Ascending aorta (tissue), 2 donors: ENCODE measurements at places on chromosomes 5 and 9.

GRCh38 chr5:134851307-134851923, 5.6 kb downstream of the C5orf24 start:
- DNase-seq, result no peak
- H3K36me3 ChIP-seq, result peaks cover 21% of the 10 kb centered on the region
- peak overlapping the region; percentile 10 for H3K4me3 ChIP-seq
- peaks cover 39% of the 10 kb centered on the region for H3K4me1 ChIP-seq

GRCh38 chr5:146173597-146173996, 8.9 kb downstream of the LARS1 start:
- no peak overlapping the region for H3K4me3 ChIP-seq
- no peaks in the 10 kb centered on the region for H3K27me3 ChIP-seq
- H3K27ac ChIP-seq, result no peak overlapping the region
- DNase-seq, result no peak
- H3K36me3 ChIP-seq, result peaks cover 56% of the 10 kb centered on the region

GRCh38 chr9:124467410-124468060, 17.3 kb downstream of the ADGRD2 start:
- no peak overlapping the region for H3K27ac ChIP-seq
- no peak for DNase-seq
- H3K4me1 ChIP-seq, result no peaks in the 10 kb centered on the region
- no peaks in the 10 kb centered on the region for H3K36me3 ChIP-seq
- H3K4me3 ChIP-seq, result no peak overlapping the region
- H3K27me3 ChIP-seq, result no peaks in the 10 kb centered on the region

DNA sequence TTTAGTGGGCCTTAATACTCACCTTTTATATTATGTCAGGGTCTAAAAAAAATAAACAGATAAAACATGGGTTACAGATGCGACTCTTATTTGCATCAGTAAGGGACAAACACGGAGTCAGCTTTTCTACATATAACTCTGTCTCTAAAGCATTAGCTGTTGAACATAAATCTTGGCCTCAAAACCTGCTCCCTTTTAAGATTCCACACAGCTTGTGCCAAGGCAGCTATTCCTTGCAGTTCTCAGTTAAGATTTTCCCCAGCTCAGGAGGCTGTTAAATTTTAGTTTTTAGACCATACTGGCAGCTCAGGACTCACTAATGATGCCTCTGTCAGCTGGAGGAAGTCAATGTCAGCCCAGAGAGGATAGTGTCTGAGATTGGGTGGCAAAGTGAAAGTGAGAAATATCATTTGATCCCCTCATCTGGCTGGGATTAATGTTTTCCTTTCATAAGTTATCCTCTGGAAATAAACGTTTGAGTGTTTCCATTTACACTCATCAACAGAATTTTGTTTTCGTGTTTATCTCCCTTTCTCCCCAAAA, 287.5 kb downstream of the ELAVL2 start:
- H3K27me3 ChIP-seq, result no peaks in the 10 kb centered on the region
- H3K4me3 ChIP-seq, result no peak overlapping the region

GRCh38 chr5:55440188-55440646, 94.5 kb downstream of the PLPP1 start:
- no peak for DNase-seq
- no peak overlapping the region for H3K4me3 ChIP-seq
- H3K27me3 ChIP-seq, result no peaks in the 10 kb centered on the region
- H3K4me1 ChIP-seq, result peaks cover 36% of the 10 kb centered on the region
- H3K36me3 ChIP-seq, result peaks cover 15% of the 10 kb centered on the region
- H3K27ac ChIP-seq, result peak overlapping the region; percentile 92

- H3K27ac ChIP-seq, result no peak overlapping the region
- no peak overlapping the region for H3K4me3 ChIP-seq
- no peaks in the 10 kb centered on the region for H3K27me3 ChIP-seq
- peaks cover 3% of the 10 kb centered on the region for H3K4me1 ChIP-seq
- no peak for DNase-seq
- no peaks in the 10 kb centered on the region for H3K36me3 ChIP-seq
Observed at GRCh38 chr5:134101686-134102439, 12.6 kb upstream of the TCF7 start.

DNA sequence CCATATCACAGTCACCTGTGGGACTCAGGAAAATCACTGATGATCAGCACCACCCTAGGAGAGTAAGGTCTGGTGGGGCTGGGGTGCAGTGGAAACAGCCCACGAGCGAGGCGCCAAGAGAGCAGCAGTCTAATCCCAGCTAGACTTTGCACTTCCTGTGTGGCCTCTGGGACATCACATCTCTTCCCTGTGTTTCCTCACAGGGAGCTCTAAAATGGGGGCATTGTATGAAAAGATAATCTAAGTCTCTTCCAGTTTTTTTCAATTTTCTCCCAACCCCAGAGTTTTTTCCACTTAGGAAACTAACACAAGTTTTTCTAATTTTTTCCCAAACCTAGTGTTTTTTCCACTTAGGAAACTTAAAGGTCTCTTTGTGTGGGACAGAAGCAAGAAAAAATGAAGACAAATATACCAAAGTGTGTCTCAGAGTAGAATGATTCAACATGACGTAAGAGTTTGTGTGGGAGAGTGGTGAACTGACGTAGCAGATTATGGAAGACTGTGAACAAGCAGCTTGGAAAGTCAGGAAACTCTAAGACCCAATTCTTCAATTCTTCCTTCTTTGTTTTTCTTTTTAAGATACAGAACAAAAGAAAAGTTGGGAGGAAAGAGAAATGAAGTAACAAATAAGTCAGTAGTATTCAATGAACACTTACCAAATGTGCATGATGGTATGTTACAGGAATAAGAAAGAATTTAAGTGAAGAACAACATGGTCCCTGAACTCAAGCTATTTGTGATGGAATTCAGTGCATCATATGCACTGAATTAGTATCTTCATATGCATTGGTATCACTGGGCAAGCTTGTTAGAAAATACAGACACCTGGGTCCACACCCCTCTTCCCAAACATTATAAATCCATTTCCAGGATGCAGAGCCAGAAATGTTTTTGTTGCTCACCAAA, 51.3 kb downstream of the LHFPL2 start:
- H3K4me1 ChIP-seq, result peaks cover 44% of the 10 kb centered on the region
- DNase-seq, result no peak
- no peak overlapping the region for H3K4me3 ChIP-seq
- H3K27ac ChIP-seq, result no peak overlapping the region

DNA sequence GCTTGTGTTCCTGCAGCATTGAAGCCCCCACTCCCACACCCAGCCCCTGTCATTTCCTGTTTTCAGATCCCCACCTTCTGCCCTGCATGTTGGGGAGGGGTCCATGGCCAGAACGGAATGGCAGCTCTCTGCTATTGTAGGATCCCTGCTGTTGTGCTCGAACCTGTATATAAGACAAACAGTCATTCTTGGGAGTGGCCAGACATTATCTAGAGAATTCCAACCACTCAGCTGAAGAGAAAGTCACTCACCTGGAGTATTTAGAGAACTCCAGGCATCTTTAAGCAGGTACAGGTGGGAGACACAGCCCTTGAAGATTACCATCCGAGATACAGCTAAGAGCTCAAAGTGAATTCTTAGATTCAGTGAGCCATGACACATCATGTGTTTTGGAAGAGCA, 96.1 kb downstream of the C9orf152 start:
- no peak overlapping the region for H3K27ac ChIP-seq
- peaks cover 25% of the 10 kb centered on the region for H3K4me1 ChIP-seq
- DNase-seq, result no peak
- H3K27me3 ChIP-seq, result no peaks in the 10 kb centered on the region
- no peak overlapping the region for H3K4me3 ChIP-seq

- H3K36me3 ChIP-seq, result no peaks in the 10 kb centered on the region
- no peak overlapping the region for H3K4me3 ChIP-seq
- no peak for DNase-seq
- H3K27me3 ChIP-seq, result no peaks in the 10 kb centered on the region
Observed at GRCh38 chr9:109277451-109277850, 43.4 kb downstream of the EPB41L4B start.

- H3K27me3 ChIP-seq, result no peaks in the 10 kb centered on the region
- no peak for DNase-seq
- H3K4me1 ChIP-seq, result peaks cover 6% of the 10 kb centered on the region
- H3K36me3 ChIP-seq, result no peaks in the 10 kb centered on the region
Observed at GRCh38 chr5:68652534-68652965, 437.0 kb downstream of the PIK3R1 start.

DNA sequence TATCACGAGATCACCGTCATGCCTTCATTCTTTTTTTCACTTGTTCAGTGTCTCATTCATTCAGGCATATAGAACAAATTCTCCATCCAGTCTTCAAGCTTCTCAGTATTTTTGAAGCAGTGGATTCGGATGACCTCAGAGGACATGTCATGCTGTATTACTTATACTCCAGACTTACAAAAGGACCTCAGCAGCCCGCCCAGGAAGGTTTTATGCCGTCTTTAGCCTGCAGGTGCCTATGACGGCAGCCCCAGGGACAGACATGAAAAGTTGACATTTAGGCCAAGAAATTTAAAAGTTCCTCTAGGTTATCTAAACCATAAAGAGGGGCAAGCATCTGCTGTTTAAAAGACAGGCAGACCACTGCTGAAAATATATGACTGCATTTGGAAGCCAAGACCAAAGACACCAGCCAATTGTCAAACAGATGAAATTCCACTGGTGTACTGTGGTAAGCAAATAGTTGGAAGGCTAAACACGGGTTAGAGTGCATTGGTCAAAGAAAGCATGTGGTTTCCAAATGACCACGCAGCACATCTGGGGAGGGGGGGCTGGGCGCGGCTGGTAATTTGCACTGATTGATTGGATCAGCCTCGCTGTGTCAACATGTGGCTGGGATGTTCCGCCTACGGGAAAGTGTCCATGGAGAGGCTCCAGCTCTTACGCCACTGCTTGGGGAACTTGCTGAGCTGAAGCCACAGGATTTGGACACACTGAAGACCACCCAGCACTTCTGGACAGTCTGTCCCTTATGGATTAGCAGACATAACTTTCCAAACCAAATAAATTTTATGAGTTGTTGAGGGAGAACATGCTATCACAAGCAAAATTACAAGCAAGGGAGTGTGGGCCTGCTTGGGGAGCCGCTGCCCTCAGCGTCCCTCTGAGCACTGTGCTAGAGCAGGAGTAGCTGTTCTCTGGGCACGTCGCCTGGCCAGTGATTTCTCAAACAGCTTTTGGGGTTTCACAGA, 173.6 kb downstream of the FANCC start:
- H3K4me3 ChIP-seq, result no peak overlapping the region
- no peaks in the 10 kb centered on the region for H3K4me1 ChIP-seq
- H3K36me3 ChIP-seq, result no peaks in the 10 kb centered on the region
- H3K27ac ChIP-seq, result peak overlapping the region; percentile 12
- peak; percentile 87 for DNase-seq

DNA sequence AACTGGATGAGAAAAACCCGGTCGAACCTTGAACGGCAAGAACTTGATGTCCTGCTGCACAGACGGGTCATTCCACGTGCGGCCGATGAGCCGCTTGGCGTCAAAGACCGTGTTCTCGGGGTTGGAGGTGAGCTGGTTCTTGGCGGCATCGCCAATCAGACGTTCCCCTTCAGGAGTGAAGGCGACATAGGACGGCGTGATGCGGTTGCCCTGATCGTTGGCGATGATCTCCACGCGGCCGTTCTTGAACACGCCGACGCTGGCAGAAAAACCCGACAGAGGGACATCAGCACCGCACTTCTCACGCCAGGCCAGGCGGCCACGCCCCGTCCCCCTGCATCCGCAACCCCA, 519 bp downstream of the HSPA5 start:
- DNase-seq, result no peak
- H3K27me3 ChIP-seq, result no peaks in the 10 kb centered on the region
- H3K4me1 ChIP-seq, result peaks cover 16% of the 10 kb centered on the region
- H3K27ac ChIP-seq, result peak overlapping the region; percentile 97

DNA sequence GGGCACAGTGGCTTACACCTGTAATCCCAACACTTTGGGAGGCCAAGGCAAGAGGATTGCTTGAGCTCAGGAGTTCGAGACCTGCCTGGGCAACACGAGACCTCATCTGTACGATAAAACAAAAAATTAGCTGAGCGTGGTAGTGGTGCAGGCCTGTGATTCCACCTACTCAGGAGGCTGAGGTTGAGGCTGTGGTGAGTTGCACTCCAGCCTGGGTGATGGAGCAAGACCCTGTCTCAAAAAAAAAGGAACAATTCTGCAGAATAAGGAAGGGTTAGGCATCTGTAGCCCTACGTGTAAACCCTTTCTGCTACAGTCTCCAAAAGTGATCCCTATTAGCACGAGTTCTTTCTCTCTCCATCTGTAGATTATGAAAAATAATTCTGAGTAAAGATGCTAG, 19.9 kb downstream of the CDC26 start:
- H3K4me1 ChIP-seq, result no peaks in the 10 kb centered on the region
- H3K27ac ChIP-seq, result no peak overlapping the region
- no peak for DNase-seq
- H3K27me3 ChIP-seq, result no peaks in the 10 kb centered on the region
- peaks cover 36% of the 10 kb centered on the region for H3K36me3 ChIP-seq
- H3K4me3 ChIP-seq, result no peak overlapping the region

GRCh38 chr5:38643616-38644015, 87.2 kb upstream of the LIFR start:
- no peak overlapping the region for H3K4me3 ChIP-seq
- no peak overlapping the region for H3K27ac ChIP-seq
- DNase-seq, result no peak

- H3K27me3 ChIP-seq, result no peaks in the 10 kb centered on the region
- no peak overlapping the region for H3K4me3 ChIP-seq
- no peak overlapping the region for H3K27ac ChIP-seq
- H3K36me3 ChIP-seq, result no peaks in the 10 kb centered on the region
- no peaks in the 10 kb centered on the region for H3K4me1 ChIP-seq
Observed at GRCh38 chr5:176695073-176695472, 47.8 kb downstream of the TSPAN17 start.

DNA sequence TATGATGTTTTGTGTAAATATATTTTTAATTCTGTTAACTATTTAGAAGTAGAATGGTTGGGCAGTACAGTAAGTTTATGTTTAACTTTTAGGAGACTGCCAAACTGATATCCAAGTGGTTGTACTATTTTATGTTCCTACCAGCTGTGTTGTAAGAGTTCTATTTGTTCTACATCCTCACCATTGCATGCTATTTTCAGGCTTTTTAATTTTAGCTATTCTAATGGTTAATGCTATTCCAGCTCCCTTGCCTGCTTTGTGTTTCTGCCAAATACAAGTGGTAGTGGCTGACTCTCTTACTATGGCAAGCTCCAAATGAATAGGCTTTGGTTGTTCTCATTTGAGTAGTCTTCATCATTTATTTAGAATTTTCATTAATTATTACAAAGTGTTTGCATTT, 476.4 kb downstream of the KIF4B start:
- no peaks in the 10 kb centered on the region for H3K36me3 ChIP-seq
- H3K4me3 ChIP-seq, result no peak overlapping the region
- H3K27ac ChIP-seq, result no peak overlapping the region
- H3K4me1 ChIP-seq, result no peaks in the 10 kb centered on the region
- no peak for DNase-seq
- H3K27me3 ChIP-seq, result no peaks in the 10 kb centered on the region

DNA sequence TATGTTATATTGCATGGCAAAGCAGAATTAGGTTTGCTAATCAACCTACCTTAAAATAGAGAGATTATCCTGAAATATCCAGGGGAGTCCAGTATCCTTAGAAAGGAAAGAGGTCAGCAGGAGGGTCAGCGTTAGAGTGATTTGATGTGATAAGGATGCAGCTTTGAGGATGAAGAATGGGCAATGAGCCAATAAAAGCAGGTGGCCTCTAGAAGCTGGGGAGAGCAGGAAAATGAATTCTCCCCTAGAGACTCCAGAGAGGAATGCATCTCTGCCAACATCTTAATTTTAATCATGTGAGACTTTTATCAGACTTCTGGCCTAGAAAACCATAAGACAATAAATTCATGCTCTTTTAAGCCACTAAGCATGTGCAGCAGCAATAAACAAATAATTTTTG, 65.7 kb upstream of the SYK start:
- no peak overlapping the region for H3K4me3 ChIP-seq
- no peaks in the 10 kb centered on the region for H3K4me1 ChIP-seq
- no peaks in the 10 kb centered on the region for H3K36me3 ChIP-seq
- DNase-seq, result no peak
